ENCODE measurements at places on chromosomes 5 and 9. TPM values are rescaled to one million over a fixed set of nuclear protein-coding genes. Genes with fewer than 3 reads are reported as not detected.
A peak's percentile ranks its signal among the peaks of the same experiment; 100 is the strongest.

The SMIM15 gene
- polyA plus RNA-seq, result 16.5 TPM

GRCh38 chr5:127517480-127518318, at the start of gene PRRC1:
Gene PRRC1, plus strand, starts transcription at chr5:127517640. Its CDS starts 5,840 bp downstream, at chr5:127523480.
- DNase-seq, result peak; percentile 85
- peak within 1 kb of the TSS; percentile 73 for H3K27ac ChIP-seq
- H3K27me3 ChIP-seq, result no peaks in the 10 kb centered on the region
- peak within 1 kb of the TSS; percentile 95 for H3K4me3 ChIP-seq
- H3K36me3 ChIP-seq, result no peaks in the 10 kb centered on the region
- peaks cover 23% of the 10 kb centered on the region for H3K4me1 ChIP-seq

DNA sequence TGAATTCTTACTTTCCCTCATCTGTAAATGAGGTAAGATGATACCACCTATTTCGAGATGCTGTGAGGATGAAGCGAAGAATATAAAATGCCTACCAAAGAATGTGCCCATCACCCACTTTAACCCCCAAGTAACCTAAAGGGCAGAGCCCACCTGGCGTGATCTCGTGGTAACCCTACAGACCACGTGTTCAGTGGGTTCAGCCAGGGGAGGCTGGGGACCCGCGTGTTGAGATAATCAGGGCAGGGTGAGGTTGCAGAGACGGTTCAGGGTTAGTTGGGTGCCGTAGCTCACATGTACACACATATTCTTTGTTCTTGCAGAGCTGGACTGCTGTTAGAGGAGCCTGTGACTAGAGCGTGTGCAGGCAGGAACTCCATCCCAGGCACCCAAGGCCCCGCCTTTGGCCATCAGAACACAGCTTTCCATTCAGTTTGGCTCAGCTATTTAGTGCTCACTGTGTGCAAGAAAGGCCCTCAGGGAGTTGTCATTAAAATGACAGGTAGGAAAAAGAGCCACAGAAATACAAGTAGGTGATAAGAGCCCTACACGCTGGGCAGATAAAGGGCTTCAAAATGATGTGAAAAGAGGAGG, 56.5 kb upstream of the HAND1 start:
- H3K4me3 ChIP-seq, result no peak overlapping the region
- H3K27ac ChIP-seq, result no peak overlapping the region
- H3K27me3 ChIP-seq, result peaks cover 6% of the 10 kb centered on the region
- DNase-seq, result no peak
- no peaks in the 10 kb centered on the region for H3K36me3 ChIP-seq

- no peak overlapping the region for H3K4me3 ChIP-seq
- no peaks in the 10 kb centered on the region for H3K36me3 ChIP-seq
- DNase-seq, result no peak
- H3K4me1 ChIP-seq, result no peaks in the 10 kb centered on the region
- H3K27ac ChIP-seq, result no peak overlapping the region
Measured at GRCh38 chr5:82917584-82917983, 159.6 kb downstream of the TMEM167A start.

DNA sequence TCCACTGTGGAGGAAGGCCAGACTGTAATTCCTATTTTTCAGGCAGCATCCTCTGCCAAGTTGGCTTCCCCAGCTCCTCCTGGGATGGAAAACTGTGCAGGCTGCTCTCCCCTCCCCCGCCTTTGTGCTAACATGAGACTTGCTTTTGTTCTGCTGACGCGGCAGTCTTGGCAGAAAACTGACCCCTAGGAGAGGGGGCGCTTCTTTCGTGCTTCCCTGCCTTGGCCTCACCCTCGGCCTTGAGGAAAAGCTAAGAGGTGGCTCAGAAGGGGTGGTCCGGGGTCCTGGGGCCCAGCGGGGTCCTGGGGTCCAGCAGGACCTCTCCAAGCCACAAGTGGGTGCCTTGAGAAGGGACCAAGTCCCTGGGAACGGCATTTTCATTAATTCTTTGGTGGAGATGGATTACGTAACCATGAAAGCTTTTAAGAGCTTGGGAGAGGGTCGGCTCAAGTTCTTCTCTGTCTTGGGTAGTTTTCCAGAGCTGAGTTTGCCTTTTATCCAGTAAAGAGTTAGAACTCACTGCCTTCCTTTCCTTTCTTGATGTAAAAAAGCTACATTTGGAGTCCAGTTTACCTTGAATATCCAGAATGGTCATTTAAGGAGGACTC, 51.0 kb downstream of the SH3PXD2B start:
- H3K27ac ChIP-seq, result peak overlapping the region; percentile 91
- H3K4me1 ChIP-seq, result peaks cover 43% of the 10 kb centered on the region
- no peaks in the 10 kb centered on the region for H3K36me3 ChIP-seq
- no peaks in the 10 kb centered on the region for H3K27me3 ChIP-seq

GRCh38 chr5:113487416-113487780, 855 bp downstream of the MCC start:
- peaks cover 20% of the 10 kb centered on the region for H3K27me3 ChIP-seq
- H3K4me1 ChIP-seq, result peaks cover 19% of the 10 kb centered on the region
- H3K27ac ChIP-seq, result no peak overlapping the region
- H3K4me3 ChIP-seq, result peak overlapping the region; percentile 60
